ENCODE measurements at places on chromosomes 11 and 22. TPM values are rescaled to one million over a fixed set of nuclear protein-coding genes. Genes with fewer than 3 reads are reported as not detected.

DNA sequence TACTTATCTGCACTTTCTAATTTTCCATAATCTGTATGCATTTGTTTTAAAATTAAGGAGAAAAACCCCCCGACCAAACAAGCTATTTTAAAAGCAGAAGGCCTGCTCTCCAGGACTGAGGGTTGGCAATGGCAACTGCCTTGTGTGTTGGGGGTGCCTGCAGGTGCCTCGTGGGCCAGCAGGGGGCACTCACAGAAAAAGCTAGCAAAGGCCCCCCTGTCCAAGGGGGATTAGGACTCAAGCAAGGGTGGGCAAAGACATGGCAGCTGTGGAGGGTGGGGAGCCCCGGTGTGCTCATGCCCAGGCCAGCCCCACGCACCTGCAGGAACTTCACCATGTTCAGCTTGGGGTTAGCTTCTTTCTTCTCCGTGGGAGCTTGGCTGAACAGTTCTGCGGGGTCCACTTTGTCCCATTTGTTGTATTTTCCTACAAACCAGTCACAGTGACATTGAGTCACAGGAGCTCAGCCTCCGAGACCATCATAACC lies 10.3 kb downstream of the TOP3B start:
- H3K4me3 ChIP-seq: no peak overlapping the region
- DNase-seq: peak; percentile 55
- peaks cover 13% of the 10 kb centered on the region for H3K36me3 ChIP-seq
- H3K4me1 ChIP-seq: peaks cover 6% of the 10 kb centered on the region
- H3K27me3 ChIP-seq: no peaks in the 10 kb centered on the region

- peak overlapping the region; percentile 87 for H3K4me3 ChIP-seq
- DNase-seq: no peak
- peak overlapping the region; percentile 17 for H3K27ac ChIP-seq
- H3K4me1 ChIP-seq: peaks cover 25% of the 10 kb centered on the region
- no peaks in the 10 kb centered on the region for H3K36me3 ChIP-seq
These were observed 1.9 kb downstream of the KCNQ1 start for GRCh38 chr11:2446590-2447252.

- peaks cover 30% of the 10 kb centered on the region for H3K36me3 ChIP-seq
- peaks cover 2% of the 10 kb centered on the region for H3K4me1 ChIP-seq
- H3K27me3 ChIP-seq: no peaks in the 10 kb centered on the region
These were observed 99.3 kb downstream of the TBC1D22A start for GRCh38 chr22:46861468-46862367.

DNA sequence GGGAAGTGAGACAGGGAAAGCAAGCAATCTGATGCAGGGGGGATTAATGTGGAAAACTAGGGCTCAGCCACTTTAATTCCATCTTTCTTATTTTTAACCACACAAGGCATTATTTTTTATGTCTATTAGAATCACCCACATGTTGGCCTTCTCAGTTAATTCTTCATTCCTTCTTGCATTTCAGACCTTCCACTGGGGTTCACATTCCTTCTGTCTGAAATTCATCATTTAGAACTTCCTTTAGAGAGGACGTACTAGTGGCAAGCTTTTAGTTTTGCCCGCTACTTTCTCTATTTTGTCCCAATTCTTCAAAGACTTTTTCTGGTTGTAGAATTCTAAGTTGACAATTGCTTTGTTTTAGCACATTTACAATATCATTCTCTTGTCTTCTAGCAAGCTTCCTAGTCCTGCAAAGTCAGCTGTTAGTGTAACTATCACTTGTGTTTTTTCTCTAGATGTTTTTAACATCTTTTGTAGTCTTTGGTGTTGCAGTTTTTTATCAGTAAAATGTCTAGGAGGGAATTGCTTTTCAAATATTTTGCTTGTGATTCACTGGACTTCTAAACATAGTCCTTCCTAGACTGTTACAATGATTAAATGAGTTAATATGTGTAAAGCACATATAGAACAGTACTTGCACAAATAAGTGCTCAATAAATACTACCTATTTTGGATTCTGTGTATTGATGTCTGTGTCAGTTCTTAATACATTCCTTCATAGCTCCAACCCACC lies 5.5 kb upstream of the NNMT start:
- peaks cover 14% of the 10 kb centered on the region for H3K27me3 ChIP-seq
- H3K4me1 ChIP-seq: no peaks in the 10 kb centered on the region
- no peak overlapping the region for H3K4me3 ChIP-seq

DNA sequence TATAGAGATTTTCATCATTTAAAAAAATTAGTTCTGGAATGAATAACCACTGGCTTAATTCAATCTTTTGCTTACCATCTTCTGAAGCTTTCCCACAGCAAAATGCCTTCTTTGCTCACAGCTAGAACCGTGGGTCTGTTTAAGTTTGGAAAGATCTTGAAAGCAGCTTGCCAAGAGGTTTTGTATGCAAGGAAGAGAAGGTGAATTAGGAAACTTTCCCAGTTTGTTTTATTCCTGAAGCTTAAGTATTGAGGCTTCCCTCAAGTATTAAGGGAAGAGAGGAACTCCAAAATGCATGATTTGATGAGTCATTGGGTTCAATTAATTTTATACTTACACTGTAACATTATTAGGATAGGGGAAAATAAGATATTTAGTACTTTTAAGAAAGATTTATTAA lies 1.9 kb upstream of the ARHGEF12 start:
- no peak overlapping the region for H3K27ac ChIP-seq
- DNase-seq: no peak
- H3K4me1 ChIP-seq: peaks cover 21% of the 10 kb centered on the region
- peaks cover 54% of the 10 kb centered on the region for H3K27me3 ChIP-seq
- no peak overlapping the region for H3K4me3 ChIP-seq

DNA sequence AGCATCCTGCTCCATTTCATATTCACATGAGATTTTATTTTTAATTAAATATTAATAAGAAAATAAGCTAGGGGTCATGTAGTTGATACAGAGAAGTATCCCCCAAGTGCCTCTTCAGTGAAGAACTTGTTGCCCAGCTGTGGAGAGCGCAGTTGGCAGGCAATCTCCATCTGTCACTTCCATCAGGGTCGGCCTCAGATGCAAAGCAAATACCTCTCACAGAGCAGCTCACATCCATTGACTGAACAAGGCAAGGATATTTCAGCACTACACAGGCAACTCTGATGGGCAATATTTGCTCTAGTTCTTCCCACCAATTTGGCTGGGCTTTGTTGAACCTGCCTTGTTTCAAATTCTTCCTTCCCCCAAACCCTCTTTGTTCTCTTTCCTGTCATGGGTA lies 129.4 kb downstream of the NOX4 start:
- no peak overlapping the region for H3K4me3 ChIP-seq
- DNase-seq: no peak
- no peak overlapping the region for H3K27ac ChIP-seq
- no peaks in the 10 kb centered on the region for H3K27me3 ChIP-seq
- H3K36me3 ChIP-seq: no peaks in the 10 kb centered on the region

GRCh38 chr11:16226245-16226644 lies 130.1 kb downstream of the SOX6 start:
- H3K27ac ChIP-seq: no peak overlapping the region
- no peak overlapping the region for H3K4me3 ChIP-seq
- no peaks in the 10 kb centered on the region for H3K36me3 ChIP-seq
- H3K27me3 ChIP-seq: no peaks in the 10 kb centered on the region
- H3K4me1 ChIP-seq: no peaks in the 10 kb centered on the region

DNA sequence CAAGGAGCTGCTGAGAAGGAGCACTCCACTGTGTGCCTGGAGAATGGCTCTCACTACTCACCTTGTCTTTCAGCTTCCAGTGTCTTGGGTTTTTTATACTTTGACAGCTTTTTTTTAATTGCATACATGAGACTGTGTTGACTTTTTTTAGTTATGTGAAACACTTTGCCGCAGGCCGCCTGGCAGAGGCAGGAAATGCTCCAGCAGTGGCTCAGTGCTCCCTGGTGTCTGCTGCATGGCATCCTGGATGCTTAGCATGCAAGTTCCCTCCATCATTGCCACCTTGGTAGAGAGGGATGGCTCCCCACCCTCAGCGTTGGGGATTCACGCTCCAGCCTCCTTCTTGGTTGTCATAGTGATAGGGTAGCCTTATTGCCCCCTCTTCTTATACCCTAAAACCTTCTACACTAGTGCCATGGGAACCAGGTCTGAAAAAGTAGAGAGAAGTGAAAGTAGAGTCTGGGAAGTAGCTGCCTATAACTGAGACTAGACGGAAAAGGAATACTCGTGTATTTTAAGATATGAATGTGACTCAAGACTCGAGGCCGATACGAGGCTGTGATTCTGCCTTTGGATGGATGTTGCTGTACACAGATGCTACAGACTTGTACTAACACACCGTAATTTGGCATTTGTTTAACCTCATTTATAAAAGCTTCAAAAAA lies 72.6 kb downstream of the NCAPD3 start:
- peaks cover 11% of the 10 kb centered on the region for H3K36me3 ChIP-seq
- H3K27ac ChIP-seq: peak overlapping the region; percentile 43
- no peak for DNase-seq
- no peaks in the 10 kb centered on the region for H3K4me1 ChIP-seq
- H3K4me3 ChIP-seq: no peak overlapping the region

DNA sequence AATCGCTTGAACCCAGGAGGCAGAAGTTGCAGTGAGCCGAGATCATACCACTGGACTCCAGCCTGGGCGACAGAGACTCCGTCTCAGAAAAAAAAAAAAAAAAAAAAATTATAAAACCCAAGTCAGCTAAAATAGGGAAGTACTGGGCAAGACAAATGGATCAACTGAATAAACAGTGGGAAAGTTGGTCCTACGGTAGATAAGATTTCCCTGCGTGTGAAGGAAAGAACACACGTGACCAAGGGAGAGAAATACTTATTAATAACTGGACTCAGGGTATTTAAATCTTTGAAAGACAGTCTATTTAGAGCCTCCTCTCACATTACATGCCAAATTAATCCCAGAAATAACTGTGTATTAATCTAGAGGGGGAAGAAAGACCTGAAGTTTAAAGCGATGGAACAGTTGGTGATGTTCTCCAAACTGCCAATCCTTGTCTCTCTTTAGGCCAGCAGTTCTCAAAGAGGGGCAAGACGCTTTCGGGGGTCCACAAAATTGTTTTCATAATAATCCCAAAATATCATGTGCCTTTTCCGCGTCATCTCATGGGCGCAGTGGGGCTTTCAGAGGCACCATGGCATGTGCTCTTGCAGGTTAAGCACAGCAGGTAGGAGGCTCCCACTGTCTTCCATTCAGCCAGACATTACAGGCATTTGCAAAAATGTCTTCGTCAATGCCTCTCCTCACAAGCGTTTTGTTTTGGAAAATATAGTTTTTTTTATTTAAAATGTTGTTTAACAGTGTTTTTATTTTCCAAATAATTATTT lies 6.6 kb downstream of the RTL6 start:
- H3K27me3 ChIP-seq: no peaks in the 10 kb centered on the region
- no peak overlapping the region for H3K4me3 ChIP-seq
- H3K4me1 ChIP-seq: peaks cover 27% of the 10 kb centered on the region
- DNase-seq: no peak

OR8D4 gene
- total RNA-seq: not detected

ST14 gene
- 0.14 TPM for total RNA-seq

ASCL2 gene
- 2.5 TPM for total RNA-seq

OR4D5 gene
- not detected for total RNA-seq
